ENCODE measurements at places on chromosomes 3 and 15.

DNA sequence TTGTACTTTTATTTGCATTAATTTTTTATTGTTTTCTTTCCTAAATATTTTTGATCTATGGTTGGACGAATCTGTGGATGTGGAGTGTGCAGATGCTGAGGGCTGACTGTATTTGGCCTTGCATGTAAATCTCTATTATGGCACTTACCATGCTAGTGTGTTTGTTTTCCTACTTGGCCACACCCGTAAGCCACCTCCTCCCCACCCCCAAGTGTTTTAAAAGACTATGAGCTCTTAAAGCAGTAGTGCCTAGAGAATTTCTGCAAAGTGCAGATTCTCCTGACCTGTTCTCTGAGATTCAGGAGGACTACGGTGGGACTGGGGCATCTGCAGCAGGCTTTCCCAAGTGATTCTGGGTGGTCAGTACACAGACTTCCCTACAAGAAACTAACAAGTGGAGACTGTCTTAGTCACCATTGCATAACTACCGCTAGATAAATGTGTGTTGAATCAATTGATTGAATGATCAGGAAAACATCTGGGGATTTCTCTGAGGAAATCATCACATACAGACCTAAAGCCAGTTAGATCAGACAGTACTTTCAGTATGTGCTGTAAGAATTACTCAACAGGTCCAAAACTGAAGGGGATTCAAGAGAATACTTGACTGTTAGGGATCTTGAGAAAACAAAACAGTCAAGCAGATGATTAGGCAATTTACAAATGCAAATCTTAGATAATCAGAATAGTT lies 6.2 kb upstream of the TIPARP start:
- DNase-seq: no peak

- no peak for DNase-seq
These were observed 345.6 kb downstream of the GAP43 start for GRCh38 chr3:115968871-115969270.

DNA sequence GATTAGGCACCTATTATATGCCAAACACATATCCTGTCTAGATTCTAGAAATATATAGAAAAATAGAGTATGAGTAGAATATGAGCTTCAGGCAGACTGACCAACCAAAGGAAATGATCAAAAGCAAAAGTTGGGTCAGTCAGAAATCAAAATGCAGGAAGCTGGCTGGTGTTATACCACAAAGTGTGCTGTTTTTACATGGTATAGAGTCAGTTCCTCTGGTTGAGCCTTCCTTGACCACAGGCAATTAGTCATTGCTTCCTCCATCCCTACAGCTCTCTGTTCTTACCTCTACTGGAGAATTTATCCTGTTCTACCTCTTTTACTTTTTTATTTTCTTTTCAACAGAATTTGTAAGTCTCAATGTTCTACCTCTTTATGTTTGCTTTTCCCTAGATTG lies 149.8 kb downstream of the TMCO5A start:
- DNase-seq: peak; percentile 58

DNA sequence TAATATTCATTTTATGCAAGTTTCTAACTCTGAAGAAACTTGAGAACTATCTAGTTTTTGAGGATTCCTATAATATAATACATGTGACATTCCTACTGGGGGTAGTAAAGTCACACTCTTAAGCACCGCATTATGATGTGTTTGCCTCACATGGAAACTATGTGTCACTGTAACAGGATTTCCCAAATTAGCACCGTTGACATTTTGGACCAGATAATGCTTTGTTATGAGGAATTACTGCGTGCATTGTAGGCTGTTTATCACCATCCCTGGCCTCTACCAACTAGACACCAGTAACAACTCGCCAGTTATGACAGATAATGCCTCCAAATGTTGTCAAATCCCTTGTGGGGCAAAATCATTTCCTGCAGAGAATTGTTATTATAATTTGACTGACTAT lies 267.8 kb downstream of the RAP2B start:
- no peak for DNase-seq

DNA sequence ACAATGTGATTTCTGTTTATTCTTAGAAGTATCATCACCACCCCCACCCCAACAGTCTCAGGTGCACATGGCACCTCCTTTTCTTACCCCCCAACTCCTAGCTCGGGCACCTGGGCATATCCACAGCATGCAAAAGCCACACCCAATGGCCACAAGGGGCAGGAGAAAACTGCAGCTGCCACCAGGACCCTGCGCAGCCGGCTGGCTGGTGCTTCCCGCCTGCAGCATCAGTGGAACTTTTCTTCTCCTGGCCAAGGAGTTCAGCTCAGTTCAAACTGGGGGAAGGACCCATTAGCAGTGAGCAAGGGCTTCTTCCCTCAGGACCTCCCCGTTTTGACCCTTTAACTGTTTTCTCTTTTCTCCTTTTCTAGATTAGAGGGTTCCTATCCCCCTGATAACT lies 44.8 kb downstream of the TM4SF18 start:
- DNase-seq: no peak

DNA sequence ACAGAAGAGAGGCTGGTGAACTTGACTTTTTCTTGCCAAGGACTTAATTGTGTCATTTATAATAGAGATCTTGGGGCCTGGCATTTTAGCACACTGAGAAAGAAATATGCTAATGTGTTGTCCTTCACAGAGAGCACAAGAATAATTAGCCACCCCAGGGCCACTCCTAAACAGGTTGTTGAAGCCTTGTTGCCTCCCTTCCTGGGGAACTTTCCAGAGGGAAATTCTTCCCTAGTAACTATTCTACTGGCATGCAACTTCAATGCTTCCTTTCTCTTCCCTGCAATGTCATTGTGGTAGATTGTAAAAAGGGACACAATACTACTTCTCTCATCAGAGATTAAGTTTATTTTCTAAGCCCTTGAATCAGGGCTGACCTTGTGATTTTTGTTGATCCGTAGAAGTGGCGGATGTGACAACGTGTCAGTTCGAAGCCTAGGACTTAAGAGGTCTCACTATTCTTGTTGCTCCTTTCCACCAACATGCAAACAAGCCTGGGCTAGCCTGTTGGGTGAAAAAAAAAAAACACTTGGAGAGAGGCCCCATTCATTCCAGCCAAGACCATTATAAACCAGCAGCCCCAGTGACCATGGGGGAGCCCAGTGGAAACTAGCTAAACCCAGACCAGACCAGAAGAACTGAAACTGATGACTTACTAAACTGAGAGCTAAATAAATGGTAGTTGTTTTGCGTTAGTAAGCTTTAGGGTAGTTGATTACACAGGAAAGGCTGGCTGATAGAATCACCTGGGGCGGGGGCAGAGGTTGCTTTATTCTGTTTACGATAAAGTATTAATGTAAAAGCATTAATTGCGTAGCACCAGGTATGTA lies 287.2 kb downstream of the SHQ1 start:
- no peak for DNase-seq

GRCh38 chr3:42701371-42702065 lies 1.1 kb downstream of the HHATL start:
- DNase-seq: no peak

- DNase-seq: peak; percentile 57
These were observed 117.5 kb downstream of the EDEM1 start for GRCh38 chr3:5304789-5305683.

DNA sequence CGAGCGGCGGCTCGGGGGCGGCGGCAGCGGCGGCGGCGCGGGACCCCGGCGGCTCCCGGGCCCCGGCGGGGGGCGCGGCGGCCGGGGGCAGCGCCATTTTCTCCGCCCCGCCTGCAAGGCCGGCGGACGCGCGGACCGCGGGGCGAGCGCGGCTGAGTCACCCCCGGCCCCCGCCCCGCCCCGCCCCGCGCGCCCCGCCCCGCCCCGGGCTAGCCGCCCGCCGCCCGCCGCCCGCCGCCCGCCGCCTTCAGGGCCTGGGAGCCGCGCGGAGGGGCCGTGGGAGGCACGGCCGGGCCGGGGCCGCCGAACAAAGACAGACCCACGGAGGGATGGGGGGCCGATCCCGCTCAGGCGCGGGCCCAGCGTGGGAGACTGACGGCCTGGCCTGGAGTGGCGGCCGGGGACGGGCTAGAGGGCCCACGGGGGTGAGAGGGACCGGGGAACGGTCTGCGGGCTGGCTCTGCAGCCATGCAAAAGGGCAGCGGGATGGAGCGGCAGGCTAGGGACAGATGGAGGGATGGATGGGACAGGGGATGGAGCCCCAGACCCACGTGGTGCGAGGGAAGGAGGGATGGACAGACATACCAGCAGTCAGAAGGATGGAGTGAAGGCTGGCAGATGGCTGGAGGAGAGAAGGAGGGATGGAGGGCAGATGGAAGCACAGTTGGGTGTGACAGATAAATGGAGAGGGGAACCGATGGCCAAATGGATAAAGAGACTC lies at the start of gene EIF4E3:
Gene EIF4E3 (minus strand): TSS at position 132 of the 721 bp plus-strand sequence. CDS start 35 bp downstream, at position 97.
- DNase-seq: no peak

- DNase-seq: no peak
These were observed 35.8 kb downstream of the HCN4 start for GRCh38 chr15:73333001-73333400.
